ENCODE measurements at places on chromosomes 4 and X. TPM values are rescaled to one million over a fixed set of nuclear protein-coding genes. Genes with fewer than 3 reads are reported as not detected.

The CT83 gene
- total RNA-seq, result not detected

DNA sequence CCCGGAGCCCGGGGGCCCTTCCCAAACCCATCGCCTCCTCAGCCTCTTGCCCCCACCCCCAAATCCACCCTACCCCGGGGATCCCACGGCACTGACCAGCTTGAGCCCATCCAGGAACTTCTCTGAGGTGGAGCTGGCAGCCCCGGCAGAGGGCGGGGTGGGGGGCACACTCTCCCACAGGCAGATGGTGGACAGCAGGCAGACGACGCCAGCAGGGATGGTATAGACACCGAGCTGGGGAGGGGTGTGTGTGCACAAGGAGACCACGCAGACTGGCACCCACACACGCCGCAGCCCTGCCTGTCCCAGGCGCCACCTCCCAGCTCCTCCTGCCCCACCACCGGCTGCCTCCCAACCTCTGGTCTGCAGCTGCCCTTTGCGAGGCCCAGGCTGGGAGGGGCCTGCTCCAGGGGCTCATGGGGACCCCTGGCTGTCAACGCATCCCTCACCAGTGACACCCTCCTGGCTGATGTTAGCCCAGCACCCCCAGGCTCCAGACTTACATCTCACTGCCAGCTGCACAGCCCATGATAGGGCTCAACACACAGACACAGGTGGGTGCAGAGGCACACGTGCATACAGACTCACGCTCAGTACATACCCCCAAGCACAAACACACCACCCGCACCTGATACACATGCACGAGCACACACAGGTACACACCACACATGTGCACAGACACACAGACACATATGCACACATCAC, 4.2 kb downstream of the SLC49A3 start:
- H3K4me1 ChIP-seq, result peaks cover 8% of the 10 kb centered on the region
- no peak overlapping the region for H3K4me3 ChIP-seq

- no peaks in the 10 kb centered on the region for H3K27me3 ChIP-seq
- no peak overlapping the region for H3K4me3 ChIP-seq
- no peak for DNase-seq
- H3K4me1 ChIP-seq, result no peaks in the 10 kb centered on the region
- H3K27ac ChIP-seq, result no peak overlapping the region
- H3K36me3 ChIP-seq, result no peaks in the 10 kb centered on the region
These were observed 142.7 kb downstream of the TENM3 start for GRCh38 chr4:182385897-182386296.

DNA sequence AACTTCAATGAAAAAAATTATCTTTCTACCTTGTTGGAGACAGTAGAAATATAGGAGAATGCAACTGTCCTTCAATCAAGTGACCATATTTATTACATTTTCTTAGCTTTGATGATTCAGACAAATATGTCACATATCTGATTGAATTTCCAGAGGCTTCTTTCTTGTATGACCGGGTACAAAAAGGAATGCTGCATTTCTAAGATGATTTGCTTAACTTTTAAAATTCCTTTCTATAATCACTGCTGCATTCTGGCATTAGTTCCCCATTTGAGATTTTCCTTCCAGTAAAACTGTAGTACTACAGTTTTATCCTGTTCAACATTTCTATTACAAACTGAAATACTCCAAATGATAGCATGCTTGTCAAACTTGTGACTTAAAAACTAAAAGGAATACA, 5.2 kb downstream of the MFSD8 start:
- H3K27ac ChIP-seq, result no peak overlapping the region
- H3K27me3 ChIP-seq, result no peaks in the 10 kb centered on the region
- H3K36me3 ChIP-seq, result no peaks in the 10 kb centered on the region
- no peak overlapping the region for H3K4me3 ChIP-seq
- DNase-seq, result no peak

The SHROOM2 gene
- total RNA-seq, result under 0.01 TPM

The ITIH6 gene
- total RNA-seq, result not detected

DNA sequence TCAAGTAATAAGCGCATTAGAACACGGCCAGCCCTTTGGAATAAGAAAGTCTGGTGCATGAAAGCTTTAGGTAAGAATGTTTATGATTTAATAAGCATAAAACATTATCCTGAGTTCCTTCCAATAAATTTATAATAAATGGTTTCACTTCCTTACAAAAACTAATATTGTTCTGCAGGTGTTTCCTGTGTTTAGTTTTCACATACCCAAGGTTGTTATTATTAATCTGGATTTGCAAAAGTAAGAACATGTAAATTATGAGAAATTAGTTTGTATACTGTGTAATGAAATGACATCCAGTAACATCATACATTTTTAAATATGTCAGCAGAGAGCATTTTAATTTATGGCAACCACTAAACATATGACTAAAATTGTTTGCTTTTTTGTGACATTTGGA, 72.1 kb downstream of the BANK1 start:
- no peak for DNase-seq
- no peaks in the 10 kb centered on the region for H3K4me1 ChIP-seq
- H3K36me3 ChIP-seq, result no peaks in the 10 kb centered on the region
- no peak overlapping the region for H3K4me3 ChIP-seq

The CSN1S1 gene
- total RNA-seq, result not detected

The FGF5 gene
- 5.4 TPM for total RNA-seq

The SORCS2 gene
- total RNA-seq, result 0.17 TPM

DNA sequence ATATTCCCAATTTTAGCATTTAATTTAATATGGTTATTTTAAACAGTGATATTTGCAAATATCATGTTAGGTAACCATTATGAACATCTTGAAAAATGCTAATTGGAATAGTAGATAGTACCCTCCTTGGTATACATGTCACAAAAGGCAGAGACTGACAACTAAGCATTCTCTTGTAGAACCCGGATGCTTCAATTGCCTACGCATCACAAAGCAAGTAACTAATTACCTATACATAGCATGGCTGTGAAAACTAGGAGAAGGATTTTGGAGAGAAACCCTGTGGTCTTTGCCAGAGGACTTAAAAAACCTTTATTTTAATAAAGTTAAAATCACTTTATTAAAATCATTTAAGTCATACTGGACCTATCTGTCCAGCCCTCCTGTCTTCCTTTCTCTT, 764.1 kb upstream of the TENM3 start:
- no peak overlapping the region for H3K4me3 ChIP-seq
- no peaks in the 10 kb centered on the region for H3K36me3 ChIP-seq
- H3K4me1 ChIP-seq, result no peaks in the 10 kb centered on the region
- H3K27me3 ChIP-seq, result no peaks in the 10 kb centered on the region

DNA sequence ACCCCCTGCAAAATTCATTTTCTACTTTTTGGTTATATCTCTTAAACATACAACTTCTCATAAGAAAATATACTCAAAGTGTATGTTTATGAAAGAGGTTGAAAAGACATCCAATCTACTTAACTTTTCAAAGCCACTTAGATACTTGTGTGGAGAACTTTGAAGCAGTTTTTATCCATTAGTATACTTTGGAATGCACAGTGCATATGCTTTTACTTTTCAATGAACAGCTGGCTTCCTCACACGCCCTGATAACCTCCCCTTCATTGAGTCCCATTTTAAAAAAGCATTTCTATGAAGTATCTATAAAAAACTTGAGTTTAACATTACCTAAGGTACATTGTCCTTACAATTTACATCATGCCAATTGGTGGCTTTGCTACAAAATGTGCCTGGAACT, 73.8 kb downstream of the VEGFC start:
- H3K27me3 ChIP-seq, result no peaks in the 10 kb centered on the region
- peaks cover 6% of the 10 kb centered on the region for H3K36me3 ChIP-seq
- no peak overlapping the region for H3K27ac ChIP-seq
- no peak overlapping the region for H3K4me3 ChIP-seq
- DNase-seq, result no peak
